ENCODE measurements at places on chromosomes 6 and 20. TPM values are rescaled to one million over a fixed set of nuclear protein-coding genes. Genes with fewer than 3 reads are reported as not detected.
A peak's percentile ranks its signal among the peaks of the same experiment; 100 is the strongest.

- DNase-seq, result no peak
These were observed 347.5 kb upstream of the SOX4 start for GRCh38 chr6:21246075-21246474.

GRCh38 chr6:21594416-21595281 lies 1.1 kb downstream of the SOX4 start:
- DNase-seq, result peak; percentile 48

DNA sequence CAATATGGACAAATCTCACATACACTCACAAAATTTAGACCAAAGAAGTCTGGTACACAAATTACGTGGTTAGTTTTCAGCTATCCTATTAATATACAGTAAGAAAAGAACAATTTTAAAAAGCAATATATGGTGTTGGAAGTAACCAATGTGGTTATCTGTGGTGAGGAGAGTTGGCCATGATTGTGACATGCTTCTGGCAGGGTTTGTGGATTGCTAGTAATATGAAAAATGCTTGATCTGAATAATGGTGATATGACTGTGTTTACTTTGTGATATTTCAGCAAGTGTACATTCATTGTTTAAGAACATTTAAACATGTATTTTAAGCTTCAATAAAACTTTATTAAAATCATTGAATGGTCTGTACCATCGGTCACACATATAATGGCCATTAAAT lies 99.1 kb downstream of the ADGB start:
- DNase-seq, result peak; percentile 10

DNA sequence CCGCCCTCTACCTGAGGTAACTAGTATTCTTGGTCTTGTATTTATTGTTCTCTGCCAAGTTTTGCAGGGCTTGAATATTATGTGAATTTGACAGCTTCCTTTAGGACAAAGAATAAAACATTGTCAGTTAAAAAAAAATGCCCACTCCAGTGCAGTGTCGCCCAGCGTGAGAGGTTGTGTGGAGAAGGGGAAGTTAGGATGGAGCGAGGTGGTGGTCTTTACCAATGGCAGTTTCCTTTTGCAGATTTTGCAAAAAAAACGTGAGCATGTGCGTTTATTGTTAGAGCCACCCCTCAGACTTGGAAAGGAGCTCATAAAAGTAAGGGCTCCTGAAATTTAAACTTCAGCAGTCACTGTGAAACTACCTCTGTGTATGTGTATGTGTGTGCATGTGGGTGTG lies 28.3 kb downstream of the UST start:
- DNase-seq, result no peak

DLL1 gene
- total RNA-seq, result 1.6 TPM

KCNS1 gene
- 2.3 TPM for total RNA-seq

Data from astrocyte (in vitro differentiated cells and primary cell).